ENCODE measurements at places on chromosomes 16 and 17.

- DNase-seq = no peak
These were observed 63.9 kb downstream of the MARCHF10 start for GRCh38 chr17:62744259-62744658.

GRCh38 chr17:76077584-76078110 is 1.3 kb upstream of the ZACN start:
- peak; percentile 42 for DNase-seq

DNA sequence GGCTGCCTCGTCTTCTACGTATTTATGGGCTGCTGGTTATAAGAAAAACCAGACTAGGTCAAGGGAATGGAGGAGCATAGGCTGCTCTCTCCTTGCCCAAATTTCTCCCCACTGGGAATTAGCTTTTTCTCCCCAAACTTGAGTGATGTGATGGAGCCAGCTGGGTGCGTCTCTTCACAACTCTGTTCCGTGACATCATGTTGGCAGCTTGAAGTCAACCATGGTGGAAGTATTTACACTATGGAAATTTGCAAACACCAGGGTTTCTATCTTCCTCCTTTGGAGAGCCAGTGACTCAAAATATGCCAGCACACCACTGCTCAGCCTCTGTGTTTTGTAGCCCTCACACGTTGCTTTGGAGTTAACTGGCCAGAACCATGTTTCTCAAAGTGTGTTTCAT is 78.1 kb downstream of the OR1D5 start:
- no peak for DNase-seq

DNA sequence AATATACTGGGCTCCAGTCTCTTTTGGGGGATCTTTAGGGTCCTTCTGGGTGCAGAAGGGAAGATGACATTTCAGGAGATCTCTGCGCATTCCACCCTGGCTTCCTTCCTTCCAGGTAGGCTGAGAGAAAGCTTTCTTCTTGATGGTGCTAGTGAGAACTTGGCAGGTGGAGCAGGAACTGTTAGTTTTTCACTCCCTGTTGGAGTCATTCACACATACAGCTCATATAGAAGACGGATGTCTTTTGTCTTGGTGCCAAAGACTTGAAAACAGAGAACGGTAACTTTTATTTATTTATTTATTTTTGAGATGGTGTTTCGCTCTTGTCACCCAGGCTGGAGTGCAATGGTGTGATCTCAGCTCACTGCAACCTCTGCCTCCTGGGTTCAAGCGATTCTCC is 43.9 kb downstream of the PITPNC1 start:
- no peak for DNase-seq

DNA sequence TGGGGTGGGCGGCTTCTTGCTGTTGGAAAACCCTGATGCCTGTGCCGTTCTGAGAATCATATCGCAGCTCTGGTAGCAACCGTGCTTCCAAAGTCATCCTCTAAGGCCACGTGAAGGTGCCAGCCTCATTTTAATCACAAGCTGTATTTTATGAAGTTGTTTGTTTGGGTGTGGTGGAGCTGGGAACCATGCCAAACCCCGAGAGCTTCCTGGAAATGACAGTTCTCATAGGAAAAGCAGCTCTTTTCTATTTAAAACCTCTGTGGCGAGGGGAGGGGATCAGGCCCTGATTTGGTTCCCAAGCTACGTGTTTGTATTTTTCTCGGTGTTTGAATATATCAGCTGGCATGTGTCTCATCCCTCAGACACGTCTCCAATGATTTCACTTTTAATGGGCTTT is 21.7 kb downstream of the KNOP1 start:
- peak; percentile 51 for DNase-seq

GRCh38 chr17:27601069-27601974 is 29.7 kb upstream of the LGALS9 start:
- peak; percentile 52 for DNase-seq

- DNase-seq = peak; percentile 100
These were observed at the start of gene PIPOX for GRCh38 chr17:29042679-29043538. PIPOX (plus strand) TSS chr17:29043141; CDS start chr17:29043226, 85 bp downstream.

GRCh38 chr17:78081551-78081950 is 47.0 kb downstream of the TMC6 start:
- DNase-seq = no peak

GRCh38 chr16:12120217-12120981 is 143.9 kb downstream of the SNX29 start:
- DNase-seq = peak; percentile 79

- DNase-seq = no peak
These were observed 21.4 kb upstream of the ABCC3 start for GRCh38 chr17:50613007-50613992.

GRCh38 chr16:88570691-88571092 is 489 bp downstream of the ZC3H18 start:
- DNase-seq = peak; percentile 39

GRCh38 chr17:40331743-40332641 is 23.0 kb downstream of the RARA start:
- peak; percentile 38 for DNase-seq

DNA sequence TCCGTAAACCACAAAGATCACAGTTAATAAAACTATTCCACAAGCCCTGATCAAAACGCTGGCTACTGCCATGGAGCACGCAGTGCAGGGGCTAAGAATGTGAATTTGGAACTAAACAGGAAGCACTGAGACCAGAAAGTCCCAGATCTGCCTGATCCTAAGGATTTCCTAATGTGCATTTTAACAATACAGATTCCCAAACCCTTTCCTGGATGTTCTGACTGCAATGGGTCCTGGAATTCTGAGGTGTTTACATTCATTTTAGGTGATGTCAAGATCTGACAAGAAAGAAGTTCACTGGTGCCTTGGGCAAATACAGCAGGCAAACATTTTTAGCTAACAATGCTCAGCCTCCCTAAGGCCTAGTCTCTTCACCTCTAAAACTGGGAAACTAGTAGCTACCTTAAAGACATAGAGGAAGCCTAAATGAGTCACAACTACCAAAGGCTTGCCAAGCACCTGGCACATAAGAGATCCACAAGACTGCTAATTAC is 10.3 kb downstream of the NSMCE1 start:
- DNase-seq = no peak

DNA sequence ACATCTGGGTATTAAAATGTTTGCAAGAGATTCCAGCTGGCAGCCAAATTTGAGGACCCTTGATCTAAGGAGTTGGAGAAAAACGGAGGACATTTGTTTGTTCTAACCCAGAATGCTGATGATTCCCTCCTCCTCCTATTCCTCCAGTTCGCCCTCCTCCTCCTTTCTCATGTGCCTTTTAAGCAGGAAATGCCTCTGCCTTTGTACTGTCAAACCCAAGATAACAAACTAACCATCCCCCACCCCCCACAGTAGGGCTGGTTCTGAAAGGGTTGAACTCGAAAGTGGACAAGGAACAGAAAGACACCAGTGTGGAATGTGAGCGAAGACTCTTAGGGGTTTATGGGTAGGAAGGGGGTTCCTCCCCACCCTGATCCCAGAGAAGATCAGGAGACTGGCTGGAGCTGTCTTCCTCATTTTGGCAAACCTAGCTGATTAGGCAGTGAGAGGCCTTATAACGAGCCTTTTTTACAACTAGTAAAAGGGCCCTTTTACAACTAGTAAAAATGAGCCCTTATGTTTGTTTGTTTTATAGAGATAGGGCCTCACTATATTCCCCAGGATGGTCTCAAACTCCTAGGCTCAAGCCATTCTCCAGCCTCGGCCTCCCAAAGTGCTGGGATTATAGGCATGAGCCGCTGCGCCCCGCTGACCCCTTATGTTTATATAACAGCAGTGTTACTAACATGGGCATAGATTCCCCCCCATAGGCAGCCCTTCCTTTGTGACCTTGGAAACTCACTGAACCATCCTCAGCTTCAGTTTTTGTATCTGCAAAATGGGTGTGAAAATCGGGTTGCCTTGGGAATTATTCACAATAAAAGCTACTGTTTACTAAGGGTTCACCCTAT is 975 bp downstream of the CHD9 start:
- no peak for DNase-seq

- no peak for DNase-seq
These were observed 127.8 kb downstream of the CPPED1 start for GRCh38 chr16:12675852-12676251.

DNA sequence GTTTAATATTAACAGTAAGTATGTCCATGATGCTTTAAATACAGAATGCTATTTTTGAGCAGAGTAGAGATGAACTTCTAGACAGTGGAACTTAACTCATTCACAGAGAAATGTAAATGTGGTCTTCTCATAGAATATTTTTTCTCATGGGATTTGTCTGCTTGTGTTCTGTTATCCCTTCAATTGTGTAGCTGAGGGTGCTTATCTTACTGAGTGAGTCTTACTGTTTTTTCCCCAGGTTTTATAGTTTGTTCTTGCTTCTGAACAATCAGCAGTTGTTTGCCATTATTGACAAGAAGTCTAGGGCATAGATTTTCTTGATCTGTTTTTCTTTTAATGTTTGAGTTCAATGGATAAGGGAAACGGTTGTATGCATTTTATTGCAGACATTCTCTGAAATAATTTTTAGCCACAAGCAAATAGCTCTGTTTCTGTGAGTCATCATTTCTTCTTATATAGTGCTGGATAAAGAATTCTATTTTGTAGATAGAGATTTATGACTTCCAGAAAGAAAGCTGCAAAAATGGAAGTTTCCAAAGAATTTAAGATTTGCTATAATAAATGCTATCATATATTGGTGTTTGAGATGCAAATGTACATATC is 60.5 kb downstream of the NF1 start:
- DNase-seq = no peak

- DNase-seq = no peak
These were observed 14.3 kb upstream of the SCIMP start for GRCh38 chr17:5248821-5249479.

DNA sequence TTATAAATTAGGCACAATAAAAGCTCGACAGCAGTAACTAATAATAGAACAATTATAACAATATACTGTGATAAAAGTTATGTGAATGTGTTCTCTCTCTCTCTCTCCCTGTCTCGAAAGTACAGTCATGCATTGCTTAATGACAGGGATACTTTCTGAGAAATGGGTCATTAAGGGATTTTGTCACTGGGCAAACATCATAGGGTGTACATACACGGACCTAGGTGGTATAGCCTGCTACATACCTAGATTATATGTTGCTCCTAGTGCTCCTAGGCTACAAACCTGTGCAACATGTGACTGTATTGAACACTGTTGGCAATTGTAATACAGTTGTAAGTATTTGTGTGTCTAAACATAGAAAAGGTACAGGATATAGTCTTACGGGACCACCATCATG is 6.9 kb downstream of the ZNRF1 start:
- DNase-seq = no peak

- DNase-seq = no peak
These were observed 1.8 kb downstream of the DCTPP1 start for GRCh38 chr16:30428055-30428454.

- DNase-seq = no peak
These were observed 30.5 kb upstream of the CDH8 start for GRCh38 chr16:62066747-62067146.

GRCh38 chr17:7711051-7711755 is 6.2 kb downstream of the EFNB3 start:
- no peak for DNase-seq

DNA sequence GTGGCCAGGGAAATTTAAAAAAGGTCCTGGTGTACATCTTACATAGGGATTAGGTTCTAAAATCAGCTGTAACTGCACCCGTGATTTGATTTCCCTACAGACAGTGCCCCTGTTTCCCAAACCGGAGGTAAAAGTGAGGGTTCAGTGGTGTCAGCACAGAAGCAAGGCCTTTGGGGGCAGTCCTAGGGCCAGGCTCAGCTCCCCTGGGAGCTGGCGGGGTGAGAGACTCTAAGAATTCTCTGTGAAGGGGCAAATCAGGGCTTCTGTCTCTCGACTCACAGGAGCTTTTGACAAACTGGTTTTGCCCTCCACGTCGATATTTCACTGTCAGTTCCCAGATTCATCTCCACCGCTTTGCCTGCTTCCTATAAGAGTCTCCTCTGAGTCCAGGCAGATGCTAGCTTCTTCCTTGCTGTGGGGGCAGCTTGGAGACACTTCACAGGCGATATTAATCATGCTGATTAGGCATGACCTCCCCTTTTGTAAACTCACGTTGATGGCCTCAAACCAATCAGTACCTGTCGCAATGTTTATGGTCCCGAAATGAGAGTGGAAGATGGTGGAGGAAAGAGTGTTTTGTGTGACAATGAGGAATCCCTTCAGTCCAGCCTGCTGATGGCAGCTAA is 234.2 kb upstream of the TOX3 start:
- DNase-seq = no peak

DNA sequence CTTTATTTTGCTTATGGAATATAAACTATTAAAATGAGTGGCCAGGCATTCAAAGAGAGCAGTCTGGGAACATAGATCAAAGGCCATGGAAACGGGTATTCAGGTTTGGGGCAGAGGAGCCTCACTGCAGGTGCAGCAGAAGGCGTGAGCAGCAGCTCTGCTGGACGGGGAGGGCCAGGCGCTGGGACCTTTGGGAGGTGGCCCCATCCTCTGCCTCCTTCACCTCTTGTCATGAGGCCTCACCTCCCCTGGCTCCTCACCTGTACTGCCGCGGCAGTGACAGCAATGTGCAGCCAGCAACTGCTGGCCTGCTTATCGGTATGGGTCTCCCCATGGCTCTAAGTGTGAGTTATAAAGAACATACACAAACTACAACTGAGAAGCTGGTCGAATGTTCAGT is 109.4 kb downstream of the CDK5R1 start:
- no peak for DNase-seq

DNA sequence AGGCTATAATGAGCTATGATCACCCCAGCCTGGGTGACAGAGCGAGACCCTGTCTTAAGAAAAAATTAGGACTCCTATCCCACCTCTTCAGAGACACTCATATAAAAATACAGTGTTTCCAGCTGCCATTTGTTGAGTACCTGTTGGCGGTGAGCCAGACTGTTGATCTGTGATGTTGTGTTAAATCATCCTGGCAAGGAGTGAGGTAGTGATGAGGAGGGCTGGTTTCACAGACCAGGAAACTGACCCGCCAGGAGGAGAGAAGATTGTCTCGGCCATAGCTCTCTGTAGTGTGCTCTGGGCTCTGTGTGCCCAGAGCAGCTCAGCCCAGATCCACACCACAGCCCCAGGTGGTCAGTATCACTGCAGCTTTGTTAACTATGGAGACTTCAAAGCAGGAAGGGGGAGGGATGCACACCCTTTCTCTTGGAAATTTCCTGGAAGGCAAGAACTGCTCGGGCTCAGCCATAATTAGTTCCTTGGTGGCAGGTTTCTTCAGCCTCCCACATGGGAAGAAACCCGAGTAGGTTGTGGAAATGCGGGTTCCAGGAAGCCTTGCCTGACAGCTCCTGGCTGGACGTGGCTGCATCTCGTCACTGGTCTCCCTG is 343.0 kb downstream of the SNX29 start:
- peak; percentile 77 for DNase-seq

DNA sequence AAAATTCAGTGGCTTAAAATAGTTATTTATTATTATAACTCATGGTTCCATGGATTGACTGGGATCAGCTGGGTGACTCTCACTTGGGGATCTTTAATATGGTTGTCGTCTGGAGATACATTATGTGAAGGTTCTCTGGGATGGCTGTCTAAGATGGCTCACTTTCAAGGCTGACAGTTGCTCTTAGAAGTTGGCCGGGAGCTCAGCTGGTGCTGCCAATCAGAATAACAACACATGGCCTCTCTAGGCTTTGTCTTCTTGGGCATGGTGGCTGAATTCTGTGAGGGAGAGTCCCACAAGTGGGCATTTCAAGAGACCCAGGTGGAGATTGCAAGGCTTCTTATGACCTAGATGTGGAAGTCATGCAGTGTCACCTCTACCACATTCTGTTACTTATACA is 269.7 kb downstream of the CA10 start:
- no peak for DNase-seq

GRCh38 chr16:11045846-11046245 is 101.5 kb downstream of the CLEC16A start:
- no peak for DNase-seq

All from NCI-H1417 (cell line).